Muscle of back (tissue), 13 donors: ENCODE measurements at places on chromosomes 4 and X. TPM values are rescaled to one million over a fixed set of nuclear protein-coding genes. Genes with fewer than 3 reads are reported as not detected.
A peak's percentile ranks its signal among the peaks of the same experiment; 100 is the strongest.

- DNase-seq = peak; percentile 82
These were observed 80.9 kb downstream of the FAM114A1 start for GRCh38 chr4:38948551-38948950.

- DNase-seq = no peak
These were observed 13.7 kb upstream of the AREG start for GRCh38 chr4:74431113-74431826.

ZFP92 gene
- 0.81 TPM for polyA plus RNA-seq

KLB gene
- polyA plus RNA-seq = 0.06 TPM

- DNase-seq = no peak
These were observed 181.9 kb downstream of the AFAP1 start for GRCh38 chr4:7757501-7758471.

APLN gene
- 15.5 TPM for polyA plus RNA-seq

DNA sequence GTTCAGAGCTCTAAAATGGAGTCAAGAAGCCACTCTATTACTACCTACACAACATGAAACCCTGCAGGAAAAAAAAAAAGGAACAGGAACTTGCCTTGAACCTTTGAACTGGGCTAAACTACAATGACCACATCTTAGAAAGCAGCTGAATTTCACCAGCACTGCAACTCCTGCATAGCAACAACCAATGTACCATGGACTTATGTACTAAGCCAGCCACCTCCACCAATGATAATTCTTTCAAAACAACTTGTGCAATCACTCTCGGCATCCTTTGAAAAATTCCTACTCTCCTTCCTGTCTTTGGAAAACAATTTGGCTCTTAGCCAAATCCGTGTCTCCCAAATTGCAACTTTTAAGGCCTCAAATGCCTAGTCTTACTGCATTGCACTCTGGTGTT is 26.8 kb upstream of the FMR1 start:
- no peak for DNase-seq

AMTN gene
- not detected for polyA plus RNA-seq

DNA sequence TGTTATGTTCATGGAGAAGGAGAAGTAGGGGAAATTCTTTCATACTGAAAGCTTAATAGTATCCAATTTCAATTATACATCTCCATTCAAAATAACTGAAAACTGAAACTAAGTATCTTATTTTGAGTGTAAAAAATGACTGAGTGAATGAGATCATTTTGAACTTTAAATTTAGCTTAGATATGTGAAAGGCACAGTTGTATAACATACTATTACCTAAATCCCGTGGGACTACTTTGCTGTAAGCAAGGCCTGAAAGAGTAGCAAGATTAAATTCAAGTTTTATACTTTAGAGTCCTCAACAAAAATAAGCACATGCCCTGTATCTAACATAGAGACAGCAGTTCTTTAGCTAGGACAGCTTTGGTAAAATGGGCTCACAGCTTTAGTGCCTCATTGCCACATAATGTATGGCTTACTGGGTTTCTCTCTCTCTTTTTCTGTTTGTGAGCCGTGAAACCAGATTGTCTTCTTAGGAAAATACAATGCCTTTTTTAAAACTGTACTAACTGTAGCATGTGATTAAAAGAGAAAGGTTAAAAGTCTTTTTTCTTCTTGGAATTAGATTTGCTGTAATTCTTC is 43.2 kb downstream of the GSTCD start:
- DNase-seq = no peak

MTNR1A gene
- not detected for polyA plus RNA-seq

- no peak for DNase-seq
These were observed 44.8 kb upstream of the TMEM150C start for GRCh38 chr4:82606622-82607021.

COL4A6 gene
- 1.5 TPM for polyA plus RNA-seq

PABPC4L gene
- 7.0 TPM for polyA plus RNA-seq

DNA sequence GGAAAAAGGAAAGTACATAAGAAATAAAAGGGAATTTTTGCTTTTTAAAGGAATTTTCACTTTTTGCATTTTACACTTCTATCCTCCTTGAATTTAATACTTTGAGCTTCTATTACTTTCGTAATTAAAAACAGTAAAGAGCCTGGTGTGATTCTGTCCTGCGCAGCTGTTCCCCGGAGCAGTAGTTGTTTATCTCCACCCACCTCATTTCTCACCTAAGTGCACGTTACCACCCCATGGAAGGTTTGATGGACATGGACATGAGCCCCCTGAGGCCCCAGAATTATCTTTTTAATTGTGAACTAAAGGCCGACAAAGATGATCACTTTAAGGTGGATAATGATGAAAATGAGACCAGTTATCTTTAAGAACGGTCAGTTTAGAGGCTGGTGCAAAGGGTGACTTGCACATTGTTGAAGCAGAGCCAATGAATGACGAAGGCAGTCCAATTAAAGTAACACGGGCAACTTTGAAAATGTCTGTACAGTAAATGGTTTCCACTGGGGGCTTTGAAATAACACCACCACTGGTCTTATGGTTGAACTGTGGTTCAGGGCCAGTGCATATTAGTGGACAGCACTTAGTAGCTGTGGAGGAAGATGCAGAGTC is 52.1 kb upstream of the TEX13D start:
- no peak for DNase-seq

- DNase-seq = peak; percentile 11
These were observed at the start of gene ZNF185 for GRCh38 chrX:152897222-152898131. Gene ZNF185 (plus strand): TSS chrX:152898067. CDS start chrX:152914490, 16,423 bp downstream.

DNA sequence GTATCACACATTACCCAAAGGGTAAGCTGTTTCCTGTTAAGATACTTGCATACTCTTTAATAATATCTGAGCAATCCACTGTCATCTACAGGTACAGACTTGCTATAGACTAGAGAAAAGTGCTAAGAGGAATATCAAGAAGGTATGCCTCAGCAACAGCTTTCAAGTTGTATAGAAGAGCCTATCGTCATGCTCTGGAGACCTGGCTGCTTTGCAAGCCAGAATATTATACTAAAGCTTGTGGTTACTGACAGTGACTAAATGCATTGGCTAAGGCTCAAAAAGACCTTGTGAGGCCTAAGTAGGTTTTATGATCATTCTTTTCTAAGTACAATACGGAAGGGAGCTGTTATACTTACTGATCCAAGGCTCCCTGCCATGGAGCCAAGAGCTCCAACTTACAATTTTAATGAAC is 11.3 kb downstream of the LAMP2 start:
- peak; percentile 34 for DNase-seq

- no peak for DNase-seq
These were observed 51.1 kb downstream of the SEC24D start for GRCh38 chr4:118784776-118785175.

CENPVL2 gene
- polyA plus RNA-seq = not detected

GRCh38 chr4:8593264-8594096 is 915 bp downstream of the CPZ start:
- no peak for DNase-seq

DNA sequence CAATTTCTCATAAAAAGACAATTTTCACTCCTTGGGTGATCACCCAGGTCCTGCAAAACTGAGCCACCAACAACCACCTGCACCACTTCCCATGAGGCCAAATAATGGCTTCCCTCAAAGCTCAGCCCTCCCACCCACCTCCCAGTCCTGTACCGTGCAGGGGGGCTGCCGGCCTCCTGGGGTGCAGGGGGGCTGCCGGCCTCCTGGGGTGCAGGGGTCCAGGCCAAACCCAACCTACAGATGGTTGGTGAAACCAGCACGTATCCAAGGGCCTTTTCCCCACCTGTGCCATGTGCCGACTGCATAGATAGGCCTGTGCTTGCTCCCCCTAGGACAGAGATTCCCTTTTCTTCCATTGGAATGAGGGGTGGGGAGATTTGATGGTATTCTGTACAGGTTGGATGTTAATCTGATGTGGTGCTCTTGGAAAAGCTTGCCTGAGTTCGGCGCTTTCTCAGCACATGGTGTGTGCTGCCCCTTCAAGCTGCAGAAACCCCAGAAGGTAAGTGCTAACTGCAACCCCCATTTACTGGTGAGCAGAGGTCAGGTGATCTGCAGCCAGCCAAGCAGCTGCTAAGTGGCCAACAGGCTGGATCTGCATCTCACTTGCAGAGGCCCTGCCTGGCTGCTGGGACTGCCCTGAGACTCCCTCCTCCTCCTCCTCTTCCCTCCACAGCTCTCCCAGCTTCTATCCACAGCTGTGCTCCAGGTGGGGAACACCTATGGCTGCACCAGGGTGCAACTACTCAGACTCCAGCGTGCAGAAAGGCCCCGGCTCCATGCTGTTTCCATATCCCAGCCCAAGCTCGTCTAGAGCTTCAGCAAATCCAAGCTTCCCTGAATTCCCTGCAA is 38.8 kb downstream of the FRG1 start:
- DNase-seq = no peak

DNA sequence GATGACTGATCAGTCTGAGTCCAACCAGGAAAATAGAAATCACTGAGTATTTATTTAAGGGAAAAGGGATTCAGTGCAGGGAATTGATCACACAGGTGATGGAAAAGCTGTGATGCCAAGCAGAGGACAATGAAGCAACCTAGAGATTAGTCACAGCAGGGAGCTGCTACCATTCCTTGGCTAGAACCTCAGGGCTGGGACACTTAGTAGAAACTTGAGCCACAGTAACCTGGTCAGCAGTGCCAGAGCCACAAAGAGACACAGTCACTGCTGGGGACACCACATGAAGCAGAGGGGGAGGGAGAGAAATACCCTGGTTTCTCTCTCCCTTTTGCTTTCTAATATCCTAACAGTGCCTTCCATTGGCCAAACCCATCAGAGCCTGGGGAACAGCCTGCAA is 38.7 kb downstream of the RTL9 start:
- no peak for DNase-seq

- DNase-seq = no peak
These were observed 371.6 kb upstream of the EMCN start for GRCh38 chr4:100889401-100889800.

- no peak for DNase-seq
These were observed 3.9 kb downstream of the MAD2L1 start for GRCh38 chr4:120062663-120063195.

- DNase-seq = no peak
These were observed 271.0 kb downstream of the STK32B start for GRCh38 chr4:5322321-5322720.

PHOX2B gene
- not detected for polyA plus RNA-seq

DNA sequence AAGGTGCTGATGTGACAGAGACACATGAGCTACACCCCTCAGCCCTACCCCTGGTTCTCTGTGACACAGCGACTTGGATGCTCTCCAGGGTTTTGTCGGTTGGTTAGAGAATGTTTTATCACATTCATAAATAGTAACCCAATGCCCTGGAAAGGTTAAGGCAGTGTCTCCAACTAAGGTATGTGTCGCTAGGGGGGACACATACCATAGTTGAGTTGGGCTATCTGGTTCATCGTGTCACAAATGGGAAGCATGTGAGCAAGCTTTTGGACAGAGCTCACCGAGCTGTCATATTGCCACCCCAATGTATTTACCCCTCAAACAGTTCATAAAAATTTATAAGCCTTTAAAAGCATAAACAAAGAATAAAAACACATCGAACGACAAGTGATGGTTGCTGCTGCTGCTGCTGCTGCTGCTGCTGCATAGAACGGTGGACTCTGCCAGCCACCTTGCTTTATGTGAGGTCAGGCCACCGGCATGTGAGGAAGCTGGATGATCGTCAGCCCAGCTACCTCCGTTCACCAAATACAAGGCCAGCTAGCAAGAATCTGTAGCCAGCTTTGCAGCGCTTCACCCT is 55.9 kb downstream of the STOX2 start:
- DNase-seq = no peak

ARHGEF6 gene
- polyA plus RNA-seq = 38.6 TPM

DNA sequence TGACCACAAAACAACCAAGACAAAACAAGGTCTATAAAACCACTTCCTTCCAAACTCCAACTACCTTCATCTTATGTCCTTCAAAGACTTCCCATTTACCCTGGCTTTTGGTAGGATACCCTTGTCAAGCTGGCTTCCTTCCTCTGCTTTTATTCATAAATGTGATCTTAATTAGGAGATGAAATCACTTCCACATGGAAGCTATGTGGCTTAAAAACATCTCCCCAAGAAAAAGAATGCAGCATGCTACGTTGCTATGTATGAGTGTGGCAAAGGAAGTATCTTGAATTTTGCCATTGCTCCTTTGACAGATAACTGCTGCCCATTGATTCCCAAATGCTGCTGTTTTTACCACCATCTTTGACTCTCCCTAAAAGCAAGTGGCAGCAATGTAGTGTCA is 46.4 kb upstream of the VEGFD start:
- DNase-seq = no peak

DNA sequence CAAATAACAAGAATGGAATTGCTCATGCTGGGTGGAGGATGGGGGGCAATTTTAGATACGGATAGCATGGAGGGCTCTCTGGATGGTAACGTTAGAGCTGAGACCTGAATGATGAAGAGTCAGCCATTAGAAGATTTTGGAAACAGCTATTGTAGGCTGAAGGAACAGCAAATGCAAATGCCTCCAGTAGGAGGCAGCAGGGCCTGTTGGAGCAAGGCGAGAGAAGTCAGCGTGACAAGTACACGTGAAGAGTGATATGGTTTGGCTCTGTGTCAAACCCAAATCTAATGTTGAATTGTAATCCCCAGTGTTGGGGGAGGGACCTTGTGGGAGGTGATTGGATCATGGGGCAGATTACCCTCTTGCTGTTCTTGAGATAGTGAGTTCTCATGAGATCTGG is 59.3 kb upstream of the SOD3 start:
- no peak for DNase-seq

DNA sequence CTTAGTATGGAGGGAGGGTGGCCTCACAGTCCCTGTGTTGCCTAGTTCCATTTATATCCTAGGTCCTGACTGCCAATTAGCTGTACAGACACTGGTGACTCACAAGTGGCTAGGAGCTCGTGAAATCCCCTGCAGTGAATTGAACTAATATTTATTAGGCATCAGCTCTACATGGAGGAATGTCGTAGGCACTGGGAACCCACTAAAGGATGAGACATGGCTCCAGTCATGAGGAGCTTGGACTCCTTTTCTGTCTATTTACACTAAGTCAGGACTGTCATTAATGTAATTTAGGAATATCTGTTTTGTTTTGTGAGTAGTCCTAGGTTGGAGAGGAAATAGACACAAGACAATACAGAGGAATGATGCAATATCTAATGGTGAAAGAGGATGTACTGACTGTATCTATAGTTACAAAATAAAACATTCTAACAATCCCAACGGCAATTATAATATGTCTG is 67.7 kb downstream of the MID1IP1 start:
- DNase-seq = no peak

- no peak for DNase-seq
These were observed 24.4 kb upstream of the DYNLT3 start for GRCh38 chrX:37871626-37872302.

- no peak for DNase-seq
These were observed 99.1 kb upstream of the ADAD1 start for GRCh38 chr4:122279670-122280069.

- no peak for DNase-seq
These were observed 11.8 kb upstream of the KLHL8 start for GRCh38 chr4:87232216-87232615.

DNA sequence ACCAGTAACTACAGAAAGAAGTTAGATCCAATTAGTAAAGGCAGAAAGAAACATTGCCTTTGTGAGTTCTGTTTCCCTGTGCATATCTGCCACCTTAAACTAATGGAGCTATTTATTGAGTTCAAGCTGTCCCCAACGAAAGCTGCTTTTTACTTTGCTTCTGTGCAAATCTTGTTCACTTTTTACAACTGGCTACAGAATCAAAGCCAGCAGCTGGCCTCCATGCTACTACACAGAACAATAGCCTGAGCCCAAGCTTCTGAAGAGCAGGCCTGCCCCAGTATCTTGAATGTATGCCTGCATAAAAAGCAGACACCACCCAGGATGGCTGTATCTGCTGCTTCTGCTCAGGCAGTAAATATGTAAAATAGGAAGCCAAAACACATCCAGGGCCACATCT is 28.1 kb downstream of the ANK2 start:
- no peak for DNase-seq
